ENCODE measurements at places on chromosomes 2 and 18.

- DNase-seq = no peak
These were observed 178.2 kb downstream of the LOXHD1 start for GRCh38 chr18:46478796-46479195.

- no peak for DNase-seq
These were observed 18.7 kb downstream of the FEZ2 start for GRCh38 chr2:36579297-36579664.

GRCh38 chr2:106165561-106165960, 28.5 kb downstream of the UXS1 start:
- DNase-seq = no peak

DNA sequence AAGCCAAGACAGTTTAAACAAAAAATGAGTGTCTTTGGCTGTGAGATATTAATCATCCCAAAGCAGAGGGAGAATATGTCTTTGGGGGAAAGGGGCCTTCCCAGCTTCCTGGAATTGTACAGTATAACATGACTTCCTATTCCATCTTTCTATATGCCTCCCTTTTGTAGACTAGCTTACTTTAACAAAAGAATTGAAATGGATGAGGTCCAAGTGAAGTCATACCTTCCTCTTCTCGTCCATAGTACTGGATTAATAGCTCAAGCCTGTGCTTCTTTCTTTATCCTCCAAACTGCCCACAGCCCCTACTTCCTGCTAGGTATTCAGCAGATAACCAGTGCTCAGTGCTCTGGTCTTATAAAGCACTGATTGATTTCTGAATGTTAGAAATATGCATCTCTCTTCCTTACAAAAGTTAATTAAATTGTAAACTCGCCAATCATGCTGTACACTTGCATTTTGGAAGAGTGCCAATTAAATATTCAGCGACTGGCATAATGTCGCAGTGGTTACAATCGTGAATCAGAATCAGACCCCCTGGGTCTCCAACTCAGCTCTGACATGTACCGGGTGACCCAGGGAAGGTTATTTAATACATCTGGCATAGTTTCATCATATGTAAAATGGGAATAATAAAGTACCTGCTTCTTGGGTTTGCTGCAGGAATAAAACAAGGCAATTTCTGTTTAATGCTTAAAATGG, 325.1 kb downstream of the RND3 start:
- DNase-seq = no peak

Data from activated CD4-positive, CD25-positive, alpha-beta regulatory T cell (primary cell).